Activated naive CD4-positive, alpha-beta T cell treated with anti-CD3 and anti-CD28 coated beads, Interleukin-2, amount 50 U/mL, for 16 hours (primary cell): ENCODE measurements at places on chromosomes 3 and 15.

DNA sequence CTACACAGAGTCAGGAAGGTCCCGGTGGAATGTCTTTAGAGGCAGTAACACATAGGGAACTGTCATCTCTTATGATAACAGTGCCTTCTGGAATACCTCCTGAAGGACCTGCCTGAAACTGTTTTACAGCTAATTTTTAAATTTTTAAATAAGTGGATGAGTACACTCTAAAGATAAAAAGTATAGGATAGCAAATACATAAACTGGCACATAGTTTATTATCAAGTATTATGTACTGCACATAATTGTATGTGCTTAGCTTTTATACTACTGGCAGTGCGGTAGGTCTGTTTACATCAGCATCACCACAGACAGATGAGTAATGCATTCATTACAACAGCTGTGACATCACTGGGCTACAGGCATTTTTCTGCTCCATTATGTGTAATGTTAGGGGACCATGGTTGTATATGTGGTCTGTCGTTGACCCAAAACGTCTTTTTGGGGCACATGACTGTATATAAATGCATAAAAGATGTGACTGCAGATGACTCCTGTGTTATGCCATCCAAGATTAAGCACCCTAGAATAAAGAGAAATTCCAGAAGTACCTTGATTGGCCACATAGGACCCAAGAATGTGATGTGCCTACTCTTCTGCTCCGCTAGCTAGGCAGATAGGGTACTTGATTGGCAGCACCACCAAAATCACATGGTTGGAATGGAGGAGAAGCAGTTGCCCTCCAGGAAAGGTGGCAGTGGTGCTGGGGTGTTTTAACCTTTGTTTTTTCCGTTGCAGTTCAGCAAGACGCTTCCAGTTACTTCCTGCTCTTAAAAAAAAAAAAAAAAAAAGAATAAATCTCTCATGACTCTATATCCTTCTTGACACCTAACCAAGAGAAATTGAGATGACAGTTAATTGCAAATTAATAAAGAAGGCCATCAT, 3.3 kb downstream of the VPS8 start:
- DNase-seq = no peak

GRCh38 chr3:120090422-120090821, 3.8 kb downstream of the GSK3B start:
- DNase-seq = no peak

GRCh38 chr3:100245136-100245535, 15.7 kb upstream of the TBC1D23 start:
- no peak for DNase-seq

DNA sequence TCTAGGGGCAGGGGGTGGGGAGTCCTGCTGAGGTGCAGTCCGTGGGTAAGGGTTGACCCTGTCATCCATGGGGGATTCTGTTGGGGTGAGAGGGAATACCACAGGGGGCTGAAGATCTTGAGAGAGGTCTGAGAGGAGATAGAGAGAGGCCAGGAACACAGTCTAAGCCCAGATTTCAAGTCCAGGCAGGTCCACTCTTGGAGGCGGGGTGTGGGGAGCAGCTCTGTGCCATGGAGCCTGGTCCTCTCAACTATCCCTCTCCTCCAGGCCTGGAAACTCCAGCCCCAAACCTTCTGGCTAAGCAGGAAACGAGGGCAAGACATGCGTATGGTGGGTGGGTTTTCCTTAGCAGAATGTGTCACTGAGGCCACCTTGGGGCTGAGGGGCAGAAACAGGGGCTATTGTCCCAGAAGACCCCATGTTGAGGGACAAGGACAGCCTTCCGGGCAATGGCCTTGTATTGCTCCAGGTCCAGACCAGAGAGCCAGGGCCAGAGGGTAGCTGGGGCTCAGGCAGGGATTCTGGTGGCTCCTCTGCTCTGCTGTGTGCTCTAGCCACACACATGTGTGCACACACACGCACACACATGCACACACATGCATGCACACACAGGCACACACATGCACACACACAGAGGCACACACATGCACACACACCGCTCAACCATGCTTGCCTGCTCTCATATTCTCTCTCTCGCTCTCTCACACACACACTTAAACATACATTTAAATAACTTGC, 48.6 kb upstream of the MAGEF1 start:
- no peak for DNase-seq

- DNase-seq = no peak
These were observed 108.8 kb downstream of the TOP2B start for GRCh38 chr3:25555695-25556437.

GRCh38 chr3:99875581-99875928, 57.9 kb downstream of the CMSS1 start:
- DNase-seq = no peak

- no peak for DNase-seq
These were observed 394.6 kb downstream of the ZNF385D start for GRCh38 chr3:21356402-21356801.

GRCh38 chr15:91128016-91128415, 28.0 kb downstream of the SV2B start:
- DNase-seq = no peak

DNA sequence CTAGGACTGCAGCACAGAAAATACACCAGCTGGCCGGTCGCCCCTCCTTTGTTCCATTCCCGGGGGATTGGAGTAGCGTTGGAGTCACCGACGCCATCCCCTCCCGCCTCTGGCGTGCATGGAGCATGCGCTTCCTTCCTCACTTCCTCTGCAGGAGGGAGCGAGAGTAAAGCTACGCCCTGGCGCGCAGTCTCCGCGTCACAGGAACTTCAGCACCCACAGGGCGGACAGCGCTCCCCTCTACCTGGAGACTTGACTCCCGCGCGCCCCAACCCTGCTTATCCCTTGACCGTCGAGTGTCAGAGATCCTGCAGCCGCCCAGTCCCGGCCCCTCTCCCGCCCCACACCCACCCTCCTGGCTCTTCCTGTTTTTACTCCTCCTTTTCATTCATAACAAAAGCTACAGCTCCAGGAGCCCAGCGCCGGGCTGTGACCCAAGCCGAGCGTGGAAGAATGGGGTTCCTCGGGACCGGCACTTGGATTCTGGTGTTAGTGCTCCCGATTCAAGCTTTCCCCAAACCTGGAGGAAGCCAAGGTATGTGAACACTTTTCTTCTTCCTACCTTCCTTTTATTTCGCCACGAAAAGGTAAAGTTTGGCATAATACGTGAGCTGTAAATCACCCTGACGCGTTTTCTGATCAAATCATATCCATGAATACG, at the start of gene SCG3:
SCG3 (plus strand) TSS at position 201 of the 661 bp plus-strand sequence; CDS start at position 454, 253 bp downstream.
- peak; percentile 67 for DNase-seq

- no peak for DNase-seq
These were observed 211.2 kb downstream of the FOXP1 start for GRCh38 chr3:71372241-71372768.

DNA sequence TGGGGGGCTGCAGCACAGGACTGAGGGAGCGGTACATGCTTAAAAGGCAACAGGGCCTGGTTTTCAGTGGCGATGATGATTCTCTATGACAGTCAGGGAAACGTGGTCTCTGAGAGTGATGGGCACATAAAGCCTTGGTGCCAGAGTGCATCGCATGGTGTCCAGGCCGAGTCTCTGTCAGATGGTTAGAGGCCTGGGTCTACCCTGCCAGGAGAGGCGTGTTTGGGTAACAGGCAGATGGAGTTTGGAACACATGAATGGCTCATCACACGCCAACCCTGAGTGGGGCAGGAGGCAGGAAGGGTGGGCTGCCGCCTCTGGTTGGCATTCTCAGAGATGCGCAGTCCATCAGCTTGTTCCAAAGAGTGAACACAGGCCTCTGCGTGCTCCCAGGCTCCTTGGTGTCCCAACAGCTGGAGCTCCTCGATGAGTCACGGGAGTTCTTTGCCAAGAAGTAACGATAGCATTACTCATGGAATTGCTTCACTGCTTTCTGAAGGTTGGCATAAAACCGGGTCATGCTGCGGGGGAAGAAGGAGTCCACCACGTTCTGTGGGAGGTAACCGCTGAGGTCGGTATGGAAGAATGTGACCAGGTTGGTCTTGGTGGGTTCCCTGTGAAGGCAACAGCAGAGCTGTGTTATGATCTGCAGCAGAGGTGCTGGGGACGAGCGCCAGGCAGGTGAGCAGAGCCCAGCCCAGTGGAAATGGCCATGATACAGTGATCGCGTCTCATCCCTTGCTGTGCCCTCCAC, 11.0 kb downstream of the STARD5 start:
- no peak for DNase-seq

- DNase-seq = peak; percentile 39
These were observed at the start of gene CEMIP for GRCh38 chr15:80778964-80779657. CEMIP (plus strand) TSS chr15:80779370; CDS start chr15:80873880, 94,510 bp downstream.

DNA sequence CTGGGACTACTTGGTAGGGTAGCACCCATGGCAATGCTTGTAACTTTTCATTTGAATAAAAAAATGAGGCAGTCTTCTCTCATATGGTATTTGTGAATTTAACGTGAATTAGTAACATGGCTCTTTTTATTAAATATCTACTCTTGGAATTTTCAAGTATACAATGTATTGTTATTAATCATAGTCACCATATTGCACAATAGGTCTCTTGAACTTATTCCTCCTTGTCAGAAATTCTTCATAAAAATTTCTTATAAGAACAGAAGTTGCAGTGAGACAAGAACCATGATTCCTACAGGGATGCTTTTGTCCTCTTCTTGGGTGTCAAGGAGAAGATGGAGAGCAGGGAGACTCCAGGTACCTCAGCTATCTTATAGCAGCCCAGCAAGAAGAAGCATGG, 203.8 kb upstream of the FEZF2 start:
- DNase-seq = no peak

DNA sequence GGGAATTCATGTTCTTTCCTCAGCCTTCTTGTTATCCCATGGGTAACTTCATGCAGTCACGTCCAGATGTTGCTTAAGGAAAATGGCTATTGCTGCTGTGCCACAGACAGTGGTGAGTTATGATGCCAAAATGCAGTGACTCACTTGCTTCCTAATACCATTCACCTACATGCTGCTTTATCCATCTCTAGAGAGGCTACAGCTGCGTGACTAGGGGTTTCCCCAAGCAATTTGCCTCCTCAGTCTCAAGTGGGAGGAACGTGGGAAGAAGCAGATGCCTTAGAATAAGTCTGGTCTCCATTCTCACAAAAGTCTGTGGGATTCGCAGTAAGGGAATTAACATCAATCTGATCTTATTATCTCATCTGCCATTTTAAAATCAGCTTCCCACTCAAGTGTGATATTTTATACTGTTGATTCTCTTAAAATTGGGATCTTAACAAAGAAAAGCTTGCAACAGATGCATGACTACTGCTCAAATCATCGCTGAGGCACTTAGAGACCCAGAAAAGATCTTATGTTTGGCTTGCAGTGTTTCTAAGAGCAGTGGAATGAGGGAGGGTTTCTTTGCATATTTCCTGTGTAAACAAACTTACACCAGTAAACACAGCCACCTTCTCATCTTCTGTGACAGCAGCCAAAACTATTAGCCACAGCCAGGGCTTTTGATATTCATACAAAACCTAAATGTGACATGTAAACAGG, 62.0 kb upstream of the ACP3 start:
- no peak for DNase-seq

GRCh38 chr3:128407247-128407646, 59.4 kb downstream of the DNAJB8 start:
- no peak for DNase-seq

- DNase-seq = no peak
These were observed 128.3 kb downstream of the MAP2K5 start for GRCh38 chr15:67670647-67671305.

DNA sequence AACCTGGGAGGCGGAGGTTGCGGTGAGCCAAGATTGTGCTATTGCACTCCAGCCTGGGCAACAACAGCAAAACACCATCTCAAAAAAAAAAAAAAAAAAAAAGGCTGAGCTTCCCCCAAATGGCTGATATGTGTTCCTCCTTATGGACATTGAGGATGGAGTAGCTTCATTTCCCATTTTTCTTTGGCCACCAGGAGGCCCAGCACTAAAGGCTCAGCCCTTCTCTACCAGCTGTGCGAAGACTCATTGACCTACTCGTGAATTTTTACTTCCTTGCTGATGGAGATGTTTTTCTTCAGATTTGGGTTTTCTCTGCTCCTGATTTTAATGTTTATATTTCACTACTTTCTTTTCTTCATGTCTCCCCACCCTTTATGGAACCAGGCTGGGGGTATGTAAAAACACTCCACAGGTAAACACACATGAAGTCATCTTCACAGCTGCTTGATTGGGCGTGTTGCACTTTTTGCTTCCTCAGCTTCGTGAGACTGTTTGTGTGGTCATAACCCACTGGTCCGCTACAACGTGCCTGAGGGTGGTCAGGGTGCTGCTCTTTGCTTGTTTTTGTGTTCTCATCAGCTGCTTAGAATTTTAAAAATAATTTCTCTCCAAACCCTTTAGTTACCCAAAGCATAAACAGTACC, 13.5 kb downstream of the SEMA4B start:
- DNase-seq = no peak

- DNase-seq = no peak
These were observed 271.5 kb upstream of the COL8A1 start for GRCh38 chr3:99366663-99367429.

GRCh38 chr3:150722267-150722666, 18.5 kb upstream of the ERICH6 start:
- no peak for DNase-seq

DNA sequence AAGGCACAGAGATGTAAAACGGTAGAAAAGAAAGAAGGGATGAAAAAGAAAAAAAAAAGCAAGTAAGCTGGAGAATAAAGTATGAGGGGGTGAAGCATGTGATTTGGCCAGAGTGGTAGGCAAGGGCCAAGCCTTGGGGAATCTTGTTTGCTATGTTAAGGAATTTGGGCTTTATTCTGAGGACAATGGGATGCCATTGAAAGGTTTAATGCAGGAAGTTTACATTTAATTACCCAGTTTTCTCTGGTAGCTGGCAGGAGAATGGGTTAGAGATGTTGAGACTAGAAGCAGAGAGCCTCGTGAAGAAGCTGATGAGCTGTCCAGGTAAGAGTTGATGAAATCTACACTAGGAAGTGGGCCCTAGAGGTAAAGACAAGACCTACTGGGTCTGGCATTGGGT, 455.9 kb downstream of the PDCD6IP start:
- no peak for DNase-seq

DNA sequence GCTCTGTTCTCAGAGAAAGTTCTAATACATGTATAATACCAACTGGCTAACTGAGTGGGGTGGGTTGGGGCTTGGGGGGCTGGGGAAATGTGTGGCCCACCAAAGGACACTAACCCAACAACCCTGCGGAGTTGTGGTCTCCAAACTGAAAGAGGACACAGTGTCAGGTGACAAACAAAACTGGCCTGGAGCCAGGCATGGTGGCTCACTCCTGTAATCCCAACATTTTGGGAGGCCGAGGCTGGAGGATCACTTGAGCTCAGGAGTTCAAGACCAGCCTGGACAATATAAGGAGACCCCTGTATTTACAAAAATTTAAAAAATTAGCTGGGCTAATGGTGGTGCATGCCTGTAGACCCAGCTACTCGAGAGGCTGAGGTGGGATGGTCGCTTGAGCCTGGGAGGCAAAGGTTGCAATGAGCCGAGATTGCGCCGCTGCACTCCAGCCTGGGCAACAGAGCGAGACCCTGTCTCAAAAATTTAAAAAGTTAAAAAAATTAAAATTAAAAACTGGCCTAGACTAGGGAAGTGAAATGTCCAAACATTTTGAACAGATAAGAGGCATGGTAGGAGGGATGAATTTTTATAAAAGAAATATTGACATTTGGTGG, 31.7 kb upstream of the SRP14 start:
- DNase-seq = no peak

- DNase-seq = no peak
These were observed 54.0 kb downstream of the MBNL1 start for GRCh38 chr3:152322756-152323155.
